Type B pancreatic cell (in vitro differentiated cells): ENCODE measurements at places on chromosomes 12 and 14.

- peak; percentile 92 for DNase-seq
Measured at GRCh38 chr12:65740873-65741600, 83.2 kb upstream of the HMGA2 start.

GRCh38 chr14:65177551-65177950 is 75.2 kb upstream of the MAX start:
- DNase-seq = no peak

- DNase-seq = no peak
Measured at GRCh38 chr12:95321516-95322246, 104.1 kb downstream of the VEZT start.

- no peak for DNase-seq
Measured at GRCh38 chr12:10405294-10405693, 4.3 kb downstream of the KLRC4 start.

- no peak for DNase-seq
Measured at GRCh38 chr12:45633733-45634132, 95.8 kb upstream of the ARID2 start.

GRCh38 chr14:28012629-28013415 is 753.8 kb upstream of the FOXG1 start:
- no peak for DNase-seq

- DNase-seq = no peak
Measured at GRCh38 chr12:6069437-6070093, 54.9 kb downstream of the VWF start.

DNA sequence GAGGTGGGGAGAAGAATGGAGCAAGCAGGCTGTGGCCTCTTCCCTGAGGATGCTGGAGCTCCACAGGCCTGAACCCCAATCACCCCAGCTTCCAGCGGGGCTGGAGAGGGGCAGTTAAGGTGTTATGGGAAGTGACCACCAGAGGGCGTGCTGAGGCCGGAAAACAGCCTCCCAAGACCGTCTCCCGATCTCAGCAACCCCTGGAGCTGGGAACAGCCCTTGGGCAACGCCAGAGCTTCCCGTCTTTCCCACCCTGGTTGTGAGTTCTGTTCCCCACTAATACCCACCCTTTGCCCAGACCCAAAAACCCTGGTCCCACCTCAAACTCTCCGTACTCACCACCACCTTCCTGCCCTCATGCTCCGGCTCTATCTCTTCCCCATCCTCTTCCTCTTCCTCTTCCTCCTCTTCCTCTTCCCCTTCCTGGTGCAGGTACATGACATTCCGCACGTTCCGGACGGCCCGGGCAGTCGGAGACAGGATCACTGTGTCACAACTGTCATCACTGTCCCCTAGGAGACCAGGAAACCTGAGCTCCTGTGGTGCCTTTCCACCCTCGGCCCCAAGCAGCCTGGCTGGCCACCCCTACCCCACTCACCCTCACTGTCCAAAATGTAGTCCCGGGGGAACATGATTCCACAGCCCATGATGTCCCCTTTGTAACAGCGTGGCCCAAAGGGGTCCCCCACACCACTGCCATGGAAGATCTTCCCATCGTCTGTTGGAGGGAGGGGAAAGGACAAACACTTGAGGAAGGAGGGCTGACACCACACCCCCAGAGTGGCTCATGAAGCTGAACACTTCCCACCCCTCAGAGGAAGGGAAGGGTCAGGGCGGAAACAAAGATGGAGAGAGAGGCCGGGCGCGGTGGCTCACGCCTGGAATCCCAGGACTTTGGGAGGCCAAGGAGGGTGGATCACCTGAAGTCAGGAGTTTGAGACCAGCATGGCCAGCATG is 12.9 kb downstream of the SPRYD3 start:
- no peak for DNase-seq

DNA sequence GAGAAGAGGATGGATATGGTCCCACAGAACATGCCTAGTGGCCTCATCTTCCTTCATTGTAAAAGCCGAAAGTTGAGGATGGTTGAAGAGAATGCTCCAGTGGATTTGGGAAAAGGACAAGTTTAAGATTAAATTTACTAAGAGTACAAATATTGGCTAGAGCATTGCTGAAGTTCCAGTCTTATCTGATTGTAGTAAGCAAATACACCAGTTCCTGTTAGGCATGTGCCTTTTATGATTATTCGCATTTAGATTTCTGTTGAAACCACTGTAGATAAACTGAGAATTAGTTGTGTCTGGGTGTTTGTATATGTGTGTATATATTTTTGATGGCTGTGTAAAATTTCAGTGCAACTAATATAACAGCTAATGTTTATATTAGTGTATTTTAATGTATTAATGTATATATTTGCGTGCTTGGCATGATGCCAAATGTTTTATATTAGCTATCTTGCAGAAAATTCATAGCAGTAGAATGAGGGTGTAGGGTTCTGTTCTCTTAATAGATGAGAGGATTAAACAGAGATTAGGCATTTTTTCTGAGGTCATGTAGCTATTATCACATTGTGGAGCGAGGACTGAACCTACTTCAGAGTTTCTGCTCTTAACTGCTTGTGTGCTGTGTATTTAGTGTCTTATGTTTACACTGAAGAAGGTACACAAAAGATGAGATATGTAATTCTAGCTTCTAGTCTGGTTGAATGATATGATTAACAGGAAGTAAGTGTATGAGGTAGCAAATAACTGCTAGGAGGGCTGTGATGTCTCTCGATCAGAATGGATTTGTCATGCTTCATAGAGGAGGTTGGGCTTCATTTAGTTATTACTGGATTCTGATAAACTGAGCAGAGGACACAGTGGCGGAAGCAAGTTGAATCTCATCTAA is 21.1 kb downstream of the FKBP3 start:
- no peak for DNase-seq

GRCh38 chr12:243381-243780 is 19.3 kb downstream of the SLC6A13 start:
- peak; percentile 29 for DNase-seq

DNA sequence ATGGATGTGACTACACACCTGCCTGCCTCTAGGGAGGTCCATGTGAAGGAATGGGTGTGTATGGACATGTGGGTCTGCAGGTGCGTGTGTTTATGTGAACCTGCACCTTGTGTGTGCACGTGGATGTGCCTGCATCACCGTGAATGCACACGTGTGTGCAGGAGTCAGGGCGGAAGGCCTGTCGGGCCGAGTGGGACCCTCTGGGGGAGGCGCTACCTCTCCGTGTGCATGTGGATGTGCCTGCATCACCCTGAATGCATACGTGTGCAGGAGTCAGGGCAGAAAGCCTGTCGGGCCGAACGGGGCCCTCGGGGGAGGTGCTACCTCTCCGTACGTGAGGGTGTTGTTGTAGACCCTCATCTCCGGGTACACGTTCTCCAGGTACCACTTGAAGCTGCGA is 56.5 kb downstream of the NOC4L start:
- DNase-seq = no peak

DNA sequence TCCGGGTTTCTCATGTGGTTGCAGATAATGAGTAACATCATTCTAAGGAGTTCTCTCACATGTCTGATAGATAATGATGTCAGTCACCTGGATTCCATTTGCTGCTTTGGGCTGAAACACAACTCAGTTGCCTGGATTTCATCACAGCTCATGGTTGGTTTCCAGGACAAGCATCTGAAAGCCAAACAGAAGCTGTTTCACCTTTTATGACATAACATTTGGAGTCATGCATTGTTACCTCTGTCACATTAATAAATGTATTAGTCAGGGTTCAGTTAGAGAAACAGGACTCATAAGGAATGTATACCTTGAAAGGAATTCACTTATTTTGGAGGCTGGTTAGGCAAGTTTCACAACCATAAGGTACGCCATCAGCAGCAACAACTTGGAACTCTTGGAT is 251.9 kb upstream of the ATXN7L3B start:
- no peak for DNase-seq

GRCh38 chr14:22476005-22476751 is 112.8 kb downstream of the DAD1 start:
- no peak for DNase-seq

- DNase-seq = no peak
Measured at GRCh38 chr14:75647640-75648039, 13.0 kb downstream of the ERG28 start.

GRCh38 chr14:104291123-104292000 is 153.0 kb downstream of the KIF26A start:
- DNase-seq = no peak

GRCh38 chr14:78586681-78587080 is 416.5 kb downstream of the NRXN3 start:
- no peak for DNase-seq

GRCh38 chr12:122058549-122059149 is 19.9 kb upstream of the MLXIP start:
- DNase-seq = no peak

DNA sequence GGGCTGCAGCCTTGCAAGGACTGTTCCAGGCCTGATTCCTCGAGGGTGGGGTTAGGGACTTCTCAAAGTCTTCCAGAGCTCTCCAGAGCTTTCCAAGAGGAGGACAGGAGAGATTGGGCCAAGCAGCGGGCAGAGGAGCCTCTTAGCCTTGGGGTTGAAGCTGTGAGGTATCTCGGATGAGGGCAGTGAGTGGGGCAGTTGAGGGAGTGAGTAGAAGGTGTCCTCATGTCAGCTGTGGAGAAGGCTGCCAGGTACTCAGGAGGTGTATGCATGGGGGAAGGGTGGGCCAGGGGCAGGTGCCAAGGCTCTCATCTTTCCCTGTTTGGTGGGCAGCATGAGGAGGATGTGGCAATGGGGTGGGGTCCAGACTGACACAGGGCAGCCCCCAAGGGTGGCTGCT is 7.7 kb downstream of the KRT83 start:
- no peak for DNase-seq

DNA sequence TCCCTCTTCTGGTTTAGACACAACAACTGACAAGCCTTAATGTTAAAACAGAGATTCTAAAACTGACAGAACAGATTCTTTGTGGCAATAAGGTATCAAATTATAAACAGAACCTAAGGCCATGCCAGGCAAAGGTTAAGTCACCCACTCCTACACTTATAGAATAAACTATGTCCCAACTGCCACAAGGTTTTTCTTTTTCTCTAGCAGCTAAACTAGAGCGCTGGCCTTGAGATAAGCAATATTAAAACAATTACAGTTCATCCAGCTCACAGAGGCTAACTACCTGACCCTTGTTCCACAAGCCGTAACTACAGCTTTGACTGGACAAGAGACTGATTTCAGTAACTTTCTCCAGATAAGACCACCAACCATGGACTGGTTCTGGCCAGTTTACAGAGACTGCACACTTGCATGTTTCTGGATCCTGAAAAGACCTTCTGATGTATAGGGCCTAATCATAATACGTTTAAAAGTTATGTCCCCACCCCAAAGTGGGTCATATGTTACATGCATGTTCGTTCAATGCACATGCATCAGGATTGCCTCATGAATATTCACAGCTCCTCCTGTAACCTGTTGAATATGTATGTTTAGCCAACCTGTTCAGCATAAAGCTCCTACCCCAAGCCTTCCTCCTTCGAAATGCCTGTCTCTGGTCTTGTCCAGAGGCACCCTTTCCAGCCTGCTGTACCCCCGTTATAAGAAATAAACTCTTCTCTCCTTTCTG is 61.9 kb upstream of the VASH1 start:
- no peak for DNase-seq
